GM12864 (cell line): ENCODE measurements at places on chromosomes 5 and 9.

GRCh38 chr9:21450733-21451394, 10.6 kb downstream of the IFNA1 start:
- no peak for DNase-seq

GRCh38 chr9:118569148-118569547, 800.1 kb downstream of the BRINP1 start:
- no peak for DNase-seq

GRCh38 chr9:16262477-16263261, 607.8 kb downstream of the BNC2 start:
- no peak for DNase-seq

GRCh38 chr5:133381041-133381440, 231.3 kb downstream of the FSTL4 start:
- DNase-seq, result no peak

- no peak for DNase-seq
Observed at GRCh38 chr5:20618340-20618739, 630.3 kb upstream of the CDH18 start.

GRCh38 chr5:142655339-142656267, 30.3 kb downstream of the FGF1 start:
- no peak for DNase-seq

- DNase-seq, result no peak
Observed at GRCh38 chr5:103111468-103111867, 8.5 kb downstream of the GIN1 start.

DNA sequence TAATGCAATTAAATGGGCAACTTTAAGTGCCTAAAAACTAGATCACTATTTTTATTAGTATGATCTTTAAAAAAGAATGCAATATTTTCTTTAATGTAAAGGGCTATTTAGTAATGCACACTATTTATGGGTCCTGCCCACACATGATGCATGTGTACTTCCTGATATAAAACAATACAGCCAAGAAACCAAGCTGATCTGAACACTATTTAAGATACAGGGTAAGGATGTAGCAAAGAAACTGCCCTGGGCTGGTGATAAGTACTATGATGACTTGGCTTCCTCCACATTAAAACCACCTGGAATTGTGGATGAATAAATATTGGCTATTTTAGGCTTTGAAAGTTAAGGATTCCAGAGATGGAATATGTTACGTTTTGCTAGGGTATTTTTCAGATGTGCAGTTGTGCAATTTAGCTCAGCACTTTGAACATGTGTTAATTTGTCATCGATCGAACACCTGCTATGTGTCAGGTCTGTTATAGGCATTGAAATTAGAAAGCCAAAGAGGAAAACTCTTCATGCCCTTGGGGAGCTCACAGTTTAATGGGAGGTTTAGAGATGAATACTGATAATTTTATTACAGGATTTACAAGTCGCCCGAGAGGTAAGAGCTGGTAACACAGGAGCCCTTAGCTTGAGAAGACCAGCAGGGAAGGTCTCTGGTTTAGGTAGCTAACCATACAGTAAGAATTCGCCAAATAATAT, 276.7 kb downstream of the PLK2 start:
- no peak for DNase-seq

DNA sequence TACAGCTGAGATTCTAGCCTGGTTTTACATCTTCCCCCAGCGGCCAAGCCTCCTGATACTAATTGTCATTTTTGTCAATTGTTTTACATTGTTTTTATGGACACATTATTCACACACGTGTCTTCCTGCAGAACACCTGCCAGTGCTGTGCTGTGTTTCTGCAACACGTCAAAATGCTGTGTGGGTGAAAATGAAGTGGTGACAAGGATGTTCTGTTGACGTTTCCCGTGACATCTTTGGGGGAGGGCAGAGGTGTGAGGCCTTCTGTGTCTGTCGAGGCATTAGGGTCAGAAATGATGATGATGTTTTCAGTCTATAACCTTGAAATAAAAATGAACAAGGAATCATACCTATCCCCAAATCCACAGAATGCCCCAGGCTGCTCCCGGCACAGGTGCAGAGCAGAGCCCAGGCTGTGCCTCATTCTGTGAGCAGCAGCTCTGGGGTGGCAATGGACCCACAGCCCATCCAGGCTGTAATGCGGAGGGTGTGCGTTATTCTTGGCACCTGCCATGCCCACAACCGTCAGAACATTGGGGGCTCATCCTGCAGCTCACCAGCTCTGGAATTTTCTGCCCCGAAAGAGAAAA, 23.6 kb upstream of the CEP72 start:
- DNase-seq, result no peak

DNA sequence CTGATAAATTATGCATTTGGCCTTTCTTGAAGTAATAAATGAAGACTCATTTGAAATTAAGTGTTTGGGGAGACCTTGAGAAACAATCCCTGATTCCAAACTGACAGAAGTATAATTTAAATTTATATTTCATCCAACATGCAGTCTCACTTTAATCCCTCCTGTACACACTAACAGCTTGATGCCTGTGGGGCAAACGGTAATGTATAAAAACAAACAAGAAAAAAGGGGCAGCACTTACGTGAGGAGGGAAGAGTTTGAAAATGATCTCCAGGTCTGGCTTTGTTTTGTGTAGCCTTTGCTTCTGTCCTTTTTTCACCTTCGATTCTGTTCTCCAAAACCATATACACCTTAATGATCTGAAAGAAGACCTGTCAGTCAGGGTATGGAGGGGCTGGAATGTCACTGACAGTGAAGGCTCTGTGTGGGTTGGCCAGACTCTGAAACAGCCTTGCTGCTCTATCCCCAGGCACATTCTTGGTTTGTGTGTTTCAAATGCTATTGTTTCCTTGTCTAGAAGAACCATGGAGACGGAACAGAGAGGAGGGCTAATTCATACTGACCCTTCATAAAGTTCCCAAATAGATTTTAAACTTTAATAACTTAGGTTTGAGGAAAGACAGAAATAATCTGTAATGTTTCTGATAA, 338.2 kb upstream of the WWC1 start:
- no peak for DNase-seq

DNA sequence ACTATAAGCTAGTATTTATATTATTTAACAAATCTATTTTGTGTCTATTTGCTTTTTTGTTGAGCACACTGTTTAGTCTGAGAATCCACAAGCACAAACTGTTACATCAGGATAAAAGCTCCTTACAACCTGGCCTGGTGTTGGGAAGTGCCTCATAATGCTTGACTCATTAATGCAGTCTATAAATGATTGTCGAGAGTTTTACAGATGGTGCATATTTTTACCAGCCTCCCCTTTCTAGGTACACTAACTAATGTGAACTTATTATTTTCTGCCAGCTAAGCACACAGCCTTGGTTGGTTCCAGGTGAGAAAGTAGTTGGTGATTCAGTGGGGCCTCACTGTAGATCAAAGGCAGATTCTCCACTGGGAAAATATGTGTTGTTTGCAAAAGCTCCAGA, 151.0 kb upstream of the ADAMTS16 start:
- DNase-seq, result no peak

DNA sequence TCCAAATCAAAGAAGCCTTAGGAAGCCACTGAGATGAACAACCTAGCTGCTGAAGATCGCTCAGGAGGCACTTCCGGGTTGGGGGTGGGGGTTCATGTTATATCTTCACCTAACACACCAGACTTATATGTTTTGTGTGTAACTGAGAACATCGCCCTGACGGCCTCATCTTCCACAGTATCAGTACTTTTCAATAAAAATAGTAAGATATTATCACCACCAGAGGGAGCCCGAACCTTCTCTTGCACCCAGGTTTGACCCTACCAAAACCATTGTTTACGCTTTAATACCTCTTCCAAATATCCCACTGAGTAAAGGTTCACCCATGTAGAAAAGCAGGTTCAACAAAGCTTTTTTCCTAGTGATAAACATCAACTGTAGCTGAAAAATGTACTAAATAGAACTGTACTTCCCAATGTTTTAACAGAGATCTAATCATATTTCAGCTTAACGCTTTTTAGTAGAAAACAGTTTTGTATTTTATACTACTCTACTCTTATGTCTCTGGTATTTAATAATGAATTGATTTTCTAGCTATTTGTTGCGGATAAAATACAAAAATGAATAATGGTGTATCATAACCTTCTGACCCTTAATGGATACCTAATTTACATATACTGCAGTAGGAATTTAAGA, 244.0 kb downstream of the EPB41L4A start:
- peak; percentile 25 for DNase-seq

DNA sequence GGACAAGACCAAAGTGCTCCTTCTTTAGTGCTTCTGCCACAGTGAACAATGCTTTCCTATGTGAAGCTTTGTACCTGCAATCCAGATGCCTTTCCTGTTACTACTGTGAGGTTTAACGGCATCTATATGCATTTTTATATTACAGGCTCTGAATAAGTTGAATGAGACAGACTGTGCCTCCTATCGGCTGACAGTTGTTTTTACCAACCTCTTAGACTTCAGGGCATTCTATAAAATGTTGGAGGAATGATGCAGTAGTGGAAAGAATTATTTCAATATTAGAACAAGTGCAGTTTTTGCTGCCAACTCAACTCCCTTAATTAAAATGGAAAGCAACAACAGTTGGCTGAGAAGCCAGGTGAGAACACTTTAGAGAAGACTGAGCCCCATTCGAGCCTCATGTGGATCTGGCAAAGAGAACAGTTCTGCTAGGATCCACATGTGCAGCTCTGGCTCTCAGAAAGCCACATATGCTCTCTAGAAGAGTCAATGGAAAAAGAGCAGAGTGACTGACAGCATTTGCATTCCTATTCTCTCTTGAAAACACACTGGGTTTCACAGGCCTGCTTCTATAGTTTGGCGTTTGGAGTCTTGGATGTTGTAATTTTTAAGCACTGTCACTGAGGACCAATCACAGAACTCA, 147.5 kb downstream of the LURAP1L start:
- no peak for DNase-seq

- DNase-seq, result no peak
Observed at GRCh38 chr5:142780871-142781270, 10.7 kb downstream of the ARHGAP26 start.

DNA sequence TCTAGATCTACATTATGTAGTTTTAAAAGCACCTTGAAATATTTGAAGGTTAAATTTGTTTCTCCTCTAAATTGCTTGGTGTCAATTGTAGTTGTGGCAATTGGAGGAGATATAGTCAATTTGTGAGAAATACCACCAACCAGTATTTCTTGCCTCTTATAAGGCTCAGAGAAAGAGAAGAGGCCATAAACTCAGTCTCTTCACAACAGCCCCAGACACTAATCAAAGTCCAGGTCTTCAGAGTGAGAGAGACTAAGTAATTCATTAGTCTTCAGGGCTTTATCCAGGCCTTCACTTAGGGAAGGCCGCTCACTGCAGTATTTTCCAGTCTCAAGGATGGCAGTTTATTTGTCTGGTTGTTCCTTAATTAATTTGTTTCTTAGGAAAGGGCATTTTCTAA, 168.0 kb upstream of the RGMB start:
- no peak for DNase-seq

DNA sequence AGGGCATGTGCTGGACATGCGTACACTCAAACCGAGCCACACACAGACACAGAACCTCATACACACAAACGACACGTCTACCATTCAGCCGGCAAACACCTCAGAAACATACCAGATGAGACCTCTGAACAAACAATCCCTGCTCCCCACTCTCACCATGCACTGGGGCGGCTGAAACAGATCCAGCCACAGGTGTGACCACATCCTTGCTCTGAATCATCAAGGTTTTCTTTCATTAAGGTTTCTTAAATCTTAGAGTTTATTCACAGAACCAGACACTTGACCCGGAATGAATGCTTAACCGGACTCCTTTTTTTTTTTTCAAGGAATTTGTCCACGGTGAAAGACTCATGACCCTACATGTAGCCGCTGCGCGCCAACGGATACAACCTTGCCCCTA, 26.2 kb downstream of the TERT start:
- no peak for DNase-seq

DNA sequence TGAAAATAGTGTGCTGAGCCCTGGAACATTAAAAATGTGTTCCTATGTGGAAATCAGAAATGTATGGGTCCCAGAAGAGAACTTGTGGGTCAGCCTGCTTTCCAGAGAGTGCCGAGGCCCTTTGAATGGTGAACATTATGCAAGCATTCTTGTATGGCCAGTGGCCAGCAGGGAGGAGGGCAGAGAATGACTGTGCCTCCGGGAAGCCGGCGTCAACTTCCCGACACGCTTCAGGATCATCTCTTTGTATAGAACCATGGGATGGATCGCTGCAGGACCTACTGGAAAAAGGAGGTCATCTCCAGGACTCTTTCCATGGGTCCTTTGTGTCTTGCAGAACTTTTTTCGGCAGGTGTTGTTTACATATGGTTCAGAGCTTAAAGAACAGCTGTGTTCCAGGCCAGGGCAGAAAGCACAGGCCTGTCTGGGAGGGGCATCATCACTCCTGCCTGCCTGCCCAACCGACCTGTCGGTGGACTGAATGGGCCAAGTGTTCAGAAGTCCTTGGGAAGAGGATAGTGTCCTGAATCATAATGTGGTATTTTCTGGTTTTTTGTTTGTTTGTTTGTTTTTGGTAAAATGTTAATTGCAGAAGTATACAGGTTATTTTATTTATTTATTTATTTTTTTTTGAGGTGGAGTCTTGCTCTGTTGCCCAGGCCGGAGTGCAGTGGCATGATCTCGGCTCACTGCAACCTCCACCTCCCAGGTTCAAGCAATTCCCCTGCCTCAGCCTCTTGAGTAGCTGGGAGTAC, 9.0 kb downstream of the PRRC2B start:
- no peak for DNase-seq

GRCh38 chr5:149707097-149707496, 23.0 kb upstream of the PPARGC1B start:
- no peak for DNase-seq

DNA sequence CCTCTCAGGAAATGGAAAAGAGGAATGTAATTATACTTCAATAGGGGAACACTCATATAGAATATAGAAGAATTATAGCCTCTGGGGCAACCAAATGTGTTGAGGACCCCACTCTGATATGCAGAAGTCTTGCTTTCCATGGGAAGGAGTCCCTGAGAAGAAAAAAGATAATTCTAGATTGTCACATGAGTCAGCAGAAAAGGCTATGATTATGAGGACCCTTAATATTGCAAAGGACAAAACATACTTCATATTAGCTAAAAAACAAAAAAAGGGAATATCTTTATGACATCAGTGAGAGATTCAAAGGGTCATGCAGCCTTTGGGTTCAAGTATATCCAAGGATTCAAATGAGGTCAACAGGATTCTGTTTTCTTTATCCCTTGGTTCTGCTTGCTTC, 119.5 kb downstream of the PIK3R1 start:
- DNase-seq, result no peak
